HT-29 (cell line): ENCODE measurements at places on chromosomes 12 and 14.

DNA sequence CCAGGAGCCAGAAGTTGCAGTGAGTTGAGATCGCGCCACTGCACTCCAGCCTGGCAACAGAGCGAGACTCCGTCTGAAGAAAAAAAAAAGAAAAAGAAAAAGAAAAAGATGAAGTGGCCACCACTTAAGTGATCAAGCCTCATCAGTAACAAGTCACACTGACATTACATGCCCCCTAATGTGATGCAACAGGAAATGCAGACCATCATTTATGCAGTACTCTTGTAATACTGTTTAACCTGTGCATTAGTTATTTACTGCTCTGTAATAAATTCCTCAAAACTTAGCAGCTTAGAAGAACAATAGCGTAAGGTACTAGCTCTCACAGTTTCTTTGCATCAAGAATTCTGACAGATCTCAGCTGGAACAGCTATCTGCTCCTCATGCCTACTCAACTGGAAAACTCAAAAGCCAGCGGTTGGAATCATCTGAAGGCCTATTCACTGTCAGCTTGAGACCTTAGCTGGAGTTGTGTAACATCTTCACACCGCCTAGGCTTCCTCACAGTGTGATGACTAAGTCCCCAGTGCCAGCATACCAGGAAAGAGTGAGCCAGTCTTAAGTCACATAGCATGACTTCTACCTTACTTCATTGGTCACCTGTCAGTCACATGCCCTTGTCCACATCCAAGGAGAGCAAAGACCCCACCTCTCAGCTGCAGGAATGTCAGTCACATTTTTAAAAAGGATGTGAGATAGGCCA, 31.5 kb downstream of the EPS8 start:
- DNase-seq = peak; percentile 72

DNA sequence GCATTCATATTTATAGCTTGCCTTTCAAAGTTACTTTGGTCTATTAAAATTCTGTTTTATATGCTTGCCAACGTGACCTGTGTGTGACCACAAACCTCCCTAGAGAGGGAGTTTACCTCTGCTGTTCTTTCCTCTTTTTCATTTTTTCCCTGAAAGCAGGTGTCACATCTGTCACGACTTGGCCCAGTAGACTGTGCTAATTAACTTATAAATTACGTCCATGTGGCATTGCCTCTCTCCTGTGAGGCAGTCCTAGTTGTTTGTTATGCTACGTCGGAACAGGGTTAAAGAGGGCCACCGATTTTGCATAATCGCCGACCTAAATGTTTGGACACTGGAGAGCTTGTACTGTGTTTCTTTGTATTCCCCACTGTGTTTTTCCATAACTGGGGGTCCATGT, 343.9 kb upstream of the FLRT2 start:
- DNase-seq = no peak

- DNase-seq = no peak
These were observed 39.8 kb upstream of the MEG3 start for GRCh38 chr14:100786131-100786530.

GRCh38 chr14:95190346-95190840, 33.1 kb upstream of the DICER1 start:
- no peak for DNase-seq

DNA sequence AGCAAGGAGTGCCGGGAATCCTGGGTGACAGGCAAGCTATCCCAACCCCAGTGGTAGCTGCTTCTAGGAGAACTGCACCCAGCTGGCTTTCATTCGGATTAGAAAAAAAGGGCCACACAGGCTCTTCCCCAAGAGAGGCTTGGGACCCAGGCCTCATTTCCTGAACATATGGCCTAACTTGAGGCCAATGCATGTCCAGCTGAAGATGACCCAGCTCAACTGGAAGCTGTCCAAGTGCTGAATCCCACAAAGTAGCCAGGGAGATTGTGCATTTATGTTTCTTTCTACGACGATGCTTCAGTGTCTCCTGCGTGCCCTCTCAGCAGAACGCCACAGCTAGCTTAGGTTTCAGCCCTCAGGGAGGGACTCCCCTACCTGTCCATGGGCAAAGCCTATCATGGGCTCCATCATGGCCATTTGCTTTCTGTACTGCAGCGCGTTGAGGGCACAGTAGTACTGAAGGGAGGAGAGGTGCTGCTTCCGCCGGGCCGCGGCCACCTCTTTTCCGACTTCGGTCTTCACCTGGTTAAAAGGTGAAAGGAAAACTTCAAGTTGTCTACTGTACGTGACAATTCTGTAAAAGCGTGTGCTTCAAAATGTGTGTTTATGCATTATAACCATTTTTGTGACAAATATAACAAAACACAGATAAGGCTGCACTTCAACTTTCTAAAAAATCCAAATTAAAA, 29.1 kb downstream of the APPL2 start:
- DNase-seq = no peak

- DNase-seq = peak; percentile 39
These were observed 4.4 kb downstream of the MMP17 start for GRCh38 chr12:131832321-131833231.

- no peak for DNase-seq
These were observed 44.3 kb downstream of the GPR65 start for GRCh38 chr14:88049266-88049665.

- no peak for DNase-seq
These were observed 8.0 kb downstream of the DGKA start for GRCh38 chr12:55938826-55939501.

GRCh38 chr14:39812532-39813320, 380.5 kb upstream of the FBXO33 start:
- DNase-seq = no peak

DNA sequence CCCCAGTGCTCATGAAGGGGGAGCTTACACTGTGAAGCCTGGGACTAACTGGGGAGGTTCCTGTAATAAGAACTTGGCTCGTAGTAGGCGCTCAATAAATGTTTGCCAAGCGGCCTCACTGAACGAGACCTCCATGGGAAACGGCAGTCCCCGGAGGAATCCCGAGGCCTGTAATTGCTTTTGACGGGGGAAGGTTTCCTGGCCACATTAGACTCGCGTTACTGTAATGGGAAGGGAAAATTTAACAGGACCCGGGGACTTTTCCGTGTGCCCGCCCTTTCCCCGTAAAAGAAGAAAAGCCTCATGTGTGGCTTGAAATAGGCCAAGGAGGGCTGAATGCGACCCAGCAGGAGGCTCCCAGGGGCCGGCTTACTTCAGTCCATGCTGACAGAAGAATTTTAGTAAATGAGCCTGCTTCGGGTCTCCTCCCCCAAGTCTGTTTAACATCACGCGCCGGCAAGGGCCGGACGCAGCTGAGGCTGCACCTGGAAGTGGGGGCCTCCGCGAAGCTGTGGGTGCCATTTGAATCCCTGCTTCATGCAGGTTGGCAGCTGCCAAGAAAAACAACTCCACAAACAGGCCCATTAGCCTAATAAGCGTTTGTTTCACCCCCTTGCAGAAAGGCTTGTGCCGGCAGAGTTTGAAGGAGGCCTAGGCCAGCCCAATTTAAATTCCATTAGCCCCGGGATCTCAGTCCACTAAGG, 39.8 kb upstream of the PWP1 start:
- DNase-seq = no peak

DNA sequence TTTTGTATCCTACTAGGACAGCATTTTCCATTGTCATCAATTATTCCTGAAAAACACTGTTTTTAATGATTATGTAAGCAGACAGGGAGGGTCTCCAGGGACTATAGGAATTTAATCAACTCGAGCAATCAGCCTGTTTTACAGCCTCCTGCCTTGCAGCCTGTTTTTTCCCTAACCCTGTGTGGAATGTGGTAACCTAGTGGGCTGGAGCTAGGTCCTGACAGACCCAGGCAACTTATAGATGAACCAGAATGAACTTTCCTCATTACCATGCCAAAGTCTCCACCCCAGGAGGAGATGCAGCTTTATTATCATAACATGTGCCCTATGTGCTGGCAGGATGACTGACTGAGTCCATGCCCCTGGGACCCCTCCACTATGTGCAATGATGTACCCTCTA, 375.1 kb downstream of the BMP4 start:
- DNase-seq = no peak

DNA sequence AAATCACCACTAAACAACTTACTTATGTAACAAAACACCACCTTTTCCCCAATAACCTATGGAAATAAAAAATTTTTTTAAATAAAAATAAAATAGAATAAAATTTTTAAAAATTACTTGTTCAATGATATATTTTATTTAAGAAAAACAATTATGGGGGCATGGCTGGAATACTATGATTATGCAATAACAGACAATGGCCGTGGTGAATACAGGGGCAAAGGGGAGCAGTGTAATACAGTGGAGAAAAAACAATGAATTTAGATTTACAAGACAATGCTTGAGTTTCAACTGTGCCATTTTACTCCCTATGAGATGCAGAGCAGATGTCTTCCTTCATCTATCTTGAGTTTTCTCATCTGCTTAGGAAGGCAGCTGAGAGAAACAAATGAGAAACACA, 72.9 kb downstream of the BLTP3B start:
- DNase-seq = no peak

DNA sequence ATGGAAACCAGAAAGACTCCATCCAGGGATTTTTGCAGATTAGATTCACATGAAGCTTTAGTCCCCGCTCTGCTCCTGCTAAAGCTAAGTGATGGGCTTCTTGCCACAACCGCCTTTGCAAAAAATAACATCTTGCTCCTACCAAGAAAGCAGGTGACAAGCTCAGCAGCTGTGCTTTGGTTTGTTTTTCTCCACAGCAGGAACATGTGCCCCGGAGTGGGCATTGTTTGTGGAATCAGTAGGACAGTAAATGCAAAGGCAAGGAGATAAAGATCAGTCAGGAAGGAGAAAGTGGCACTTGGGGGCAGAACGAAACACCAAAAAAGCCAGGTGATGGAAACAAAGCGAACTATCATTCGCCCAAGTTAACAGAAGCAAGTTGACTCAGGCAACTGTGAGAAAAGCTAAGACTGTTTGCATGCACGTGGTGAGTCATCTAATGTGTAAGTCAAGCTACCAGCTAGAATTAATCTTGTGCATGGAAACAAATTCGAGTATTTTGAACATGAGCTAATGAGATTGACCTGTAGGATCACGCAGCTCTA, 165.5 kb upstream of the PLXNC1 start:
- DNase-seq = no peak

DNA sequence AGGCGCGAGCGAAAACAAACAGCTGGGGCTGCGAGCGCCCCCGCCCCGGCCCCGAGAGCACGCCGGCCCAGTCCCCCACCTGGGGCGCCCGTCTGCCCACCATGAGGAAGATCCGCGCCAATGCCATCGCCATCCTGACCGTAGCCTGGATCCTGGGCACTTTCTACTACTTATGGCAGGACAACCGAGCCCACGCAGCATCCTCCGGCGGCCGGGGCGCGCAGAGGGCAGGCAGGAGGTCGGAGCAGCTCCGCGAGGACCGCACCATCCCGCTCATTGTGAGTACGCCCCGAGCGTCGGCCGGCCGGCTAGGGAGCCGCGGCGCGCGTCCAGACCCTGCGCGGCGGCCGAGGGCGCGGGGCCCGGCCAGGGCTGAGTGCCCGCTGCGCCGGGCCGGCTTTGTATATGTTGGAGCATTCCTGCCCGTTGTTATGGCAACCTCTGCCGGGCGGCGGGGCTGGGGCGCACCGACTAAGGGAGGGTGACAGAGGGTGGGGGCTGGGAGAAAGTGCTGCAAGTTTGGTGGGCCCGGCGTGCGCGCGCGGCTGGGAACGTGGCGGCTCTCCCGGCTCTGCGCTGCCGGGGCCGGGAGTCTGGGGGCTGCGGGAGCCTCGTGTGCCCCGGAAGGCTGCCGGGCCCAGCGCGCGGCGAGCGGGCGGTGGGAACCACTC, 367 bp downstream of the GALNT16 start:
- DNase-seq = no peak

GRCh38 chr14:96168581-96168980, 36.1 kb upstream of the BDKRB2 start:
- no peak for DNase-seq

GRCh38 chr12:14768823-14769405, 34.4 kb downstream of the WBP11 start:
- no peak for DNase-seq

- DNase-seq = no peak
These were observed 7.9 kb upstream of the RILPL2 start for GRCh38 chr12:123444092-123445026.

DNA sequence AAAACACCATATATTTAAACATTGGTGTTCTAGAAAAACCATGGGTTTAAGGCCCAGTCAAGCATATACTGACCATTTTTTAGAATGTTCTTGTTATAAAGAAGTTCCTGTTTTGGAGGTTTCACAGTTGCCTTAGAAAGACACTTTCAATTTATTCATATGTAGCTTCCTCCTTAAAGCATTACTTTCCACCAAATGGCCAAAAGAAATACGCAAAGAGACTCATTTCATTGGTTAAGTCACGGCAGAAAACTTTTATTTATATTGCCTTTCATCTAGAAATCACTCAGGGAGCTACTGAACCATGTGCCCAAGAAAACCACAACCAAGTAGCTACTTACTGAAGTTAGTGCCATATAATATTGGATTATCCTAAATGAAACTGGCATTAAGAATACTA, 40.0 kb downstream of the MYBPC1 start:
- DNase-seq = no peak

DNA sequence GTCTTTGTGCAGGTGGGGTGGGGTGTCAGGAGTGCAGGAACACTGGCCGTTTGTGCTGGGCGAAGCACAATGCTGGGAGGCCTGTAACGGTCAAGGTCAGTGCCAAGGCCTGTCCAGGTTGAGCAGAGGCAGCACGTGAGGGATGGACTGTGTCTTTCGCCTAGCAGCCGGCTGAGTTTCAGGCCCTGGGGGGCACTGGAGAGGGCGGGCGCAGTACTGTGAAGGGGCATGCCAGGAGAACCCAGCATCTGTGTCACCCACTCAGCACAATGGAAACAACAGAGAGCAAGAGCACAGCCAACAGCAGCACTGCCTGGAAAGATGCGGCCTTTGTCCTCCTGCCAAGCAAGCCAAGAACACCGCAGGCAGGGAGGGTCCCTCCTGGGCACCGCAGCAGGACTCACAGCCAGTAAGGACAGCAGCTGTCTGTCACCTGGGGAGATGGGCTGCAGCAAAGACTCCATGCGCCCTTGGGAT, 25.2 kb downstream of the SLC25A47 start:
- no peak for DNase-seq

DNA sequence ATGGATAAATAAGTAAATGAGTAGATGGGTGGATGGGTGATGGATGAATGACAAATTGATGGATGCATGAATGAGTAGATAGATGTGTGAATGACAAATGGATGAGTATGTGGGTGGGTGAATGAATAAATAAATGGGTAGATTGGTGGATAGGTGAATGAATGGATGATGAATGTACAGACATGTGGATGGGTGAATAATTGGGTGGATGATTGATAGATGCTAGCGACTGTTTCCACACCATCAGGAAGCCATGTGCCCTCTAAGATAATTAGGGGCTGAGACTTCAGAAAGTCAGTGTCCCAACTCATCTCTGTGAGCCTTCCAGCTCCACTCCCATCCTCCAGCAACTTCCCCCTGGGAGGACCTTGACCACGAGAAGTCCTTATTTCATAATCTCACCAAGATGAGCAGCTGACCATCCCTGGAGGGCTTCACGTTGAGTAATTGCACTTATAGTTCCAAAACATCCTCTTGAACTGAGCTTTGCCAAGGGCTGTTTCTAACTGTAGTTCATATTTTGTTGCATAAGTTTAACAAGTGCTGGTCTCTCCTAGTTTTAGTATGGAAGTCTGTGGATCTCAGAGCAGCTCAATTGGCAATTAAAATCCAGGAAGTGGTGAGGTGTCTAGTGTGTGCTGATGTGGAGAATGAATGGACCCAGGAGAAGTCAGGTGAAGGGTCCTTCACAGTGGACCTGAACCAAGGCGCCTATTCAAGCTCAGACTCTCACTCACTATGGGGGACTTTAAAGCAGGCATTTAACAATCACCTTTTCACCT, 295.7 kb downstream of the ADGRD1 start:
- no peak for DNase-seq
